Dorsolateral prefrontal cortex (tissue), 122 donors: ENCODE measurements at places on chromosomes 1 and 21.

- no peak for DNase-seq
Observed at GRCh38 chr1:192158181-192158580, at the start of gene RGS18. Gene RGS18, plus strand, starts transcription at chr1:192158462. Its CDS starts 176 bp downstream, at chr1:192158638.

DNA sequence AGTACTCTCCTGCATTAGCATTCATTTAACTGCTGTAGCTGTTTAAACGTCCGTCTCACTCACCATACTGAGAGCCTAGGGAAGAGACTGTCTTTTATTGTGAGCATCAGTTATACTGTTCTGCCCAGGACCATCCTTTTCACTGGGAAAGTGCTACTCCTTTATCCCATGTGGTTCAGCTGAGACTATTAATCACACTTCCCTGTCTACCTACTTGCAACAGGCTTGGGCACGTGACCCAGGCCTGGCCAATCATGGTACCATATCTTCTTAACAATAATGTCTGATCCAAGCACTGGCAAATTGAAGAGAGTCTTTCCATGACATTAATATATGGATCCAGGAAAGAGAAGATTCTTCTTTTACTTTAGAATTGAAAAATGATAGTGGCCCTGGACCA, 108.1 kb downstream of the TM2D1 start:
- DNase-seq = no peak

DNA sequence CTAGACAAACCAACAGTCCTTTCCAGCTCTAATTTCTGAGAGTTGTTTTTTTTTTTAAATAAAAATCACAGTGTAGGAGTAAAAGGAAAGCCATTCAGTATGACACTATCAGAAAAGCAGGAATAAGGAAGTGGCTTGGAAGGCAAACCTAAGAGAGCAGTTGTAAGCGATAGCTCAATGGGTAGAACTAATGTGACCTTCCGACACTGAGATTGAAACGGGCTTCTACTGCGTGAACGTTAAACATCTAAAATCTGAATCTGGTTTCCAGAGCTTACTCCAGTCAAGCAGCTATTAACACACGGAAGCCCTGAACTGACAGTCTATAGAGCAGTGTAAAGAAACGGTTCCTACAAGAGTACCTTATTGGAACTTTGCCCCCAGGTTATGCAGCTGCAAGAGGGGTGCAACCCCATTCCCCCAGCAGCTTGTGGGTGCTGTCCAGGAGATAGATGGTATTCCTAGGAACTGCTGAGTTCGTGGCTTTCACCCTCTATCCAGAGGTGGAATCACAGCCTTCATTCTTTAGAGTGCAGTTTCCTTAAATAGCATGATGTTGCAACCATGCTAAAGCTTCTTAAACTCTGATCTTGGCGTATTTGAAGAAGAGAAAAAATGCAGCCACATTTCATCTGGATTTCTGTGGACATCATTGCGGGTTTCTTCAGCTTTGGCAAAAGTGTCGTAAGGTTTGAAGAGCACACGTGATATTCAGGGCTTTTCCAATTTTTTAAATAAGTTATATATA, 3.3 kb upstream of the IRF2BP2 start:
- no peak for DNase-seq

GRCh38 chr1:228825041-228825440, 89.8 kb downstream of the RHOU start:
- DNase-seq = no peak

DNA sequence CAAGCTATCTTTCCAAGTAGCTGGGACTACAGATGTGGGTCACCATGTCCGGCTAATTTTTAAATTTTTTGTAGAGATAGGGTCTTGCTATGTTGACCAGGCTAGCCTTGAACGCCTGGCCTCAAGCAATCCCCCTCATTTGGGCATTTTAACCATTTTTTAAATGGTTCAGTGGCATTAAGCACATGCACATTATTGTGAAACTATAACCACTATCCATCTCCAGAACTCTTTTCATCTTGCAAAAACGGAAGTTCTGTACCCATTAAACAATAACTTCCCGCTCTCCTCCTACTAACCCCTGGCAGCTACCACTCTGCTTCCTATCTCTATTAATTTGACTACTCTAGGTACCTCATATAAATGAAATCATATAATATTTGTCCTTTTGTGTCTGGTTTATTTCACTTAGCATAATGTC, 4.8 kb upstream of the IL6R start:
- DNase-seq = no peak

DNA sequence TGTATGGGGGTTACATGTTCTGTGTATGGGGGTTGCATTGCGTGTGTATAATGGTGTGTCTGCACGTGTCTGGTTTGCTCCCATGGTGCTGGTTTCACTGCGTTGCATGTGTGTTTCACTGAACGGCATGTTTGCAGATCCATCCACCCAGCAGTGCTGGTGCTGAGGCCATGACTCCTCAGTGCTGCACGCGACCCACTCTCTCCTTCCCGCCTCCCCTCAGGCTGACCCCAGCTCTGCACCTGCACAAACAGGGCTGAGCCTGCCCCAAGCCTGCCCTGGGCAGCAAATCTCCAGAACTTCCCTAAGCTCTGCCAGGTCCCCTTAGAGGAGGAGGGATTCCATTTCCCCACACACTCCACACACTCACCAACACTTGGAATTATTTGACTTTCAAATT, 18.7 kb downstream of the ACTRT2 start:
- peak; percentile 8 for DNase-seq

- no peak for DNase-seq
Observed at GRCh38 chr21:27406300-27407009, 439.6 kb upstream of the ADAMTS5 start.

DNA sequence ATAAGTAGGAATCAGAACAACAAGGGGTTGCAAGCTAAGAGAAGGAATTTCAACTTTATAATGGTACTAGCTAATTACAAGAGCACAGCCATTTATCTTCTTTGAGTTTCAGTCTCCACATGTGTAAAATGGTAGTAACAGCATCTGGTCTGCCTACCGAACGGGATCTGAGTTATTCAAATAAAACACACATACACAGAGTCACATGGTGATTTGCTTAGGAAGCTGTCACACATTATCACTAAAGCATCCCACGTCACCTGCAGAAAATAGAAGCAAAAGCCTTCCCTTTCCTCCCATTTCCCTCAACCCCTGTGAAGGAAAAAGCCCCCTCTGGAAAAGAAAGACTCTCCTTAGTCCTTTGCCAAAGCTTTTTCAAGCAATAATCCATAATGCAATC, 389.7 kb downstream of the OMA1 start:
- no peak for DNase-seq

DNA sequence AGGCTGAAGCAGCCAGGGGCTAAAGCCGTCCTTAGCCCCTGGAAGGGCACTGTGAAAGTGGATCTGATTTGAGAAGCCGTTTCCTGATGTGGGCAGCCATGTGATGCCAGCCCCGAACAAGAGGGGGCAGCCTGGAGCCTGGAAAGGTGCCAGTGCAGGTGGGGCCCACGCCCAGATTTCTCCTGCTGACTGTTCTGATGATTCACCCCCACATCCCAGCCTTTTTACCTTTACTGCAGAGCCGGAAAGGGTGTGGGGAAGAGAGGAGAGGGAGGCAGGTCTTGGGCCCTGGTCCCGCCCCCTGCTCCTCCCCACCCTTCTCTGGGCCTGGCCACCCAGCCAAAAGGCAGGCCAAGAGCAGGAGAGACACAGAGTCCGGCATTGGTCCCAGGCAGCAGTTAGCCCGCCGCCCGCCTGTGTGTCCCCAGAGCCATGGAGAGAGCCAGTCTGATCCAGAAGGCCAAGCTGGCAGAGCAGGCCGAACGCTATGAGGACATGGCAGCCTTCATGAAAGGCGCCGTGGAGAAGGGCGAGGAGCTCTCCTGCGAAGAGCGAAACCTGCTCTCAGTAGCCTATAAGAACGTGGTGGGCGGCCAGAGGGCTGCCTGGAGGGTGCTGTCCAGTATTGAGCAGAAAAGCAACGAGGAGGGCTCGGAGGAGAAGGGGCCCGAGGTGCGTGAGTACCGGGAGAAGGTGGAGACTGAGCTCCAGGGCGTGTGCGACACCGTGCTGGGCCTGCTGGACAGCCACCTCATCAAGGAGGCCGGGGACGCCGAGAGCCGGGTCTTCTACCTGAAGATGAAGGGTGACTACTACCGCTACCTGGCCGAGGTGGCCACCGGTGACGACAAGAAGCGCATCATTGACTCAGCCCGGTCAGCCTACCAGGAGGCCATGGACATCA, at the start of gene SFN:
Gene SFN, plus strand, starts transcription at position 369 of the 904 bp plus-strand sequence. Its CDS starts 64 bp downstream, at position 433.
- no peak for DNase-seq

GRCh38 chr1:83064589-83065242, 934.2 kb downstream of the TTLL7 start:
- DNase-seq = no peak

- no peak for DNase-seq
Observed at GRCh38 chr1:233629305-233629935, 15.5 kb downstream of the KCNK1 start.

GRCh38 chr1:234018816-234019215, 114.3 kb downstream of the SLC35F3 start:
- DNase-seq = no peak

DNA sequence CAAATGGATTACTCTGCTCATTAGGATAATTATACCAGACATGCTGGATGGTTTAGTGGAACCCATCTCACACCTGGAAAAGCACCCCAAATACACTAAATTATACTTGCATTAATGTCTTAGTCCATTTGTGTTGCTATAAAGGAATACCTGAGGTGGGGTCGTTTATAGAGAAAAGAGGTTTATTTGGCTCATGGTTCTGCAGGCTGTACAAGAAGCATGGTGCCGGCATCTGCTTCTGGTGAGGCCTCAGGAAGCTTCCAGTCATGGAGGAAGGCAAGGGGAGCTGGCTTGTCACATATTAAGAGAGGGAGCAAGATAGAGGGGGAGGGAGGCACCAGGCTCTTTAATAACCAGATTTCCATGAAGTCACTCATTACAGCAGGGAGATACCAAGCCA, 95.6 kb downstream of the MT1HL1 start:
- DNase-seq = no peak

- no peak for DNase-seq
Observed at GRCh38 chr1:172940174-172940855, 110.4 kb downstream of the TNFSF18 start.

DNA sequence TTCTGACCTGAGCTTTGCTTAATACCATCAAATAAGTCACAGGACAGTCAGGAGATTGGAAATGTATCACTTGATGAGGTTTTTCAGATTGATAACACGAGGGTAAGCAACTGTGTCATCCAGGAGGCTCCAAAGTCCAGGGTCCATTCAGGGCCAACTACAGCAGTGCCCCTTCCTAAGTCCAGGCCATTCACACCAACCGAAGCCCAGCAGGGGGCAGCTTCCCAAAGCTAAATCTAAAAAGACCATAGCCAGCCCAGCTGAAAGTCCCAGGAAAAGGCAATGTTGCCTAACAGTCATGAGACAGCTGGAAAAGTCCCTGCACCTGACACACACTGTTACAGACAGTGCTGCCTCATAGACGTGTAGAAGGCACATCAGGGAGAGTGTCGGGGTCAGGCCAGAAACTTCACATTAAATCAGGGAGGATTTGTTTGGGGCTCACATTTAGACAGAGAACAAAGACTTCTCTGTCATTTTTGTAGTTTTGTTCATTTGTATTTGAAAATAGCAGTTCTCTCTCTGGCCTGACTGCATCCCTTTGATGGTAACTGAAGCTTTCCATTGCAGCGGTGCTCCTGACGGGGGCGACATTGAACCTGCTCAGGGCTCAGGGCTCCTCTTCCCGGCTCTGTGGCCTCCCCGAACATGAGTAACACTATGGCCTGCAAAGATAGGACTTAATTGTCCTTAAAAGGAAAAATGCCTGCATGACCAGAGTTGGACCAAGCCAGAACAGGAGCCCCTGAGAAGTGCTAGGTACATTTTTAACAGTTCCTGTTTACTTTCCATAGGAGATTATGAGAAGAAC, 200.4 kb downstream of the NRIP1 start:
- DNase-seq = peak; percentile 81

- DNase-seq = no peak
Observed at GRCh38 chr1:197776351-197777105, 1.2 kb upstream of the DENND1B start.

DNA sequence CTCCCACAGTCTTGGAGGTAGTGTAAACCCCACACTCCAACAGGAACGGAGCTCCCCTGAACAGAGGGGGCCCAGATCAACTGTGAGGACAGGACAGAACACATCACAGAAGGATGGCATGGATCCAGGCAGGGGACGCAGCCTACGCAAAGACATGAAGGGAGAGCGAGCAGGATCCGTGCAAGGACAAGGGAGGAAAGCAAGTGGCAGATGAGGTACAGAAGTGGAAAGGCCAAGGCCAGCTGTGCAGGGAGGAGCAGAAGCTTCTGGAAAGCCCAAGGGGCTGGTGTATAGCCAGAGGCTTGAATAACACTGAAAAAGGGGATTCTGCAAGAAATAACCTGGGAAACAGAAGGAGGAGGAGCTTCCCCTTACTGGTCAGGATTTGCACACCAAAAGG, 81.2 kb downstream of the SIPA1L2 start:
- DNase-seq = no peak

GRCh38 chr1:40901886-40902852, 40.0 kb upstream of the CITED4 start:
- DNase-seq = no peak

DNA sequence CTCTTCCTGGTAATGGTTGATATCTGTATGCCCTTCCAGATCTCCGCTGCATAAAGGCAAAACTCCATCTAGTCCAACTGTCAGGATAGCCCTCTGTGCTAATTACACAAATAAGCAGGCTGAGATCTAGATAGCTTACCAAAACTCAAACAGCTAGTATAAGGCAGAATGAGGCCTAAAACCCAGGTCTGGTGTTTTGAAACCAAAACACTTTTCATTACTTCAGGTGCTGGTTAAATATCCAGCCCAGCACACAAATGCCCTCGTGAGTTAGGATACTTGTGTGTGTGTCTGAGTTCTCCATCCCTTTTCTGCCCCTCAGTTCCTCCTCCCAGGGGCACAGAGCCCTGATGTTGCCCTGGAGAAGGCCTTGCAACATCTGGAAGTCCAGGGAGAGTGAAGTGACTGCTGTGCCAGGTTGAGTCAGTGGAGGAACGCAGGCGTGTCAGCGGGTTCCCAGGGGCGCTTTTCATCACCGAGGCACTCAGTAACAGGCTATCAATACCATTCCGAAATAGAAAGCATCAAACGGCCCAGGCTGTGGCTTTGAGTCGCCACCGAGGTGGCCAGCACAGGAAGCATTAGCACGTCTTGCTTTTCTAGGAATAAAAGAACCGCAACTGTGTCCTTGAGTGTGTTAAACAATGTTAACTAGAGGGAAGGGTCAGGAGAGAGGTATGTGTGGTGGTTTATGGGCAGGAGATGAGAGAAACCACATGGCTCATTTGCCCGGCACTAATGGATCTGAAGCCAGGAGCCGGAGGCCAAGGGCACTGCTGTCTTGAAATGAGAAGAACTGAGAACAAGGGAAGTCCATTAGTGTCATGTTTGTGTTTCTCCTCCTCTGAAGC, 90.7 kb upstream of the WLS start:
- DNase-seq = no peak
